ENCODE measurements at places on chromosomes 5 and 9.

GRCh38 chr9:92242260-92243136, 51.0 kb downstream of the IARS1 start:
- DNase-seq, result no peak

DNA sequence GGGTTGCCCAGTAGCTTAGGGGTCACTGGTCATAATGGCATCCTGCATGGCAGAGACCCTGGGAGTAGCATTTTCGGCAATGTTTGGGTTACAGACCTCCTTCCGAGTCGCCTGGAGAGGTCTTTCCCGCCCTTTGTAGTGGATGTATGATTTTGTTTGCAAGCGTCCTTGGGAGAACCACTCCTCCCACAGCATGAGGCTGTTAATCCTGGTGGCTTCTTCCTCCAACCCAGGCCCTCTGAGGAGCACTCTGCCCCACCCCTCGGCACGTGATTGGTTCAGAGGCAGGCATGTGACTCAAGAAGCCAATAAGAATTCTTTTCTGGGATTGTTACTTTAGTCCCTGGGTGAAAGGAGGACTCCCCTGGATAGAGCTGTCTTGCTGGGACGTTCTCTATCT, 30.2 kb upstream of the GRHPR start:
- no peak for DNase-seq

- no peak for DNase-seq
These were observed 23.4 kb downstream of the PHF2 start for GRCh38 chr9:93599571-93600403.

- no peak for DNase-seq
These were observed 57.7 kb downstream of the COL5A1 start for GRCh38 chr9:134699343-134699740.

DNA sequence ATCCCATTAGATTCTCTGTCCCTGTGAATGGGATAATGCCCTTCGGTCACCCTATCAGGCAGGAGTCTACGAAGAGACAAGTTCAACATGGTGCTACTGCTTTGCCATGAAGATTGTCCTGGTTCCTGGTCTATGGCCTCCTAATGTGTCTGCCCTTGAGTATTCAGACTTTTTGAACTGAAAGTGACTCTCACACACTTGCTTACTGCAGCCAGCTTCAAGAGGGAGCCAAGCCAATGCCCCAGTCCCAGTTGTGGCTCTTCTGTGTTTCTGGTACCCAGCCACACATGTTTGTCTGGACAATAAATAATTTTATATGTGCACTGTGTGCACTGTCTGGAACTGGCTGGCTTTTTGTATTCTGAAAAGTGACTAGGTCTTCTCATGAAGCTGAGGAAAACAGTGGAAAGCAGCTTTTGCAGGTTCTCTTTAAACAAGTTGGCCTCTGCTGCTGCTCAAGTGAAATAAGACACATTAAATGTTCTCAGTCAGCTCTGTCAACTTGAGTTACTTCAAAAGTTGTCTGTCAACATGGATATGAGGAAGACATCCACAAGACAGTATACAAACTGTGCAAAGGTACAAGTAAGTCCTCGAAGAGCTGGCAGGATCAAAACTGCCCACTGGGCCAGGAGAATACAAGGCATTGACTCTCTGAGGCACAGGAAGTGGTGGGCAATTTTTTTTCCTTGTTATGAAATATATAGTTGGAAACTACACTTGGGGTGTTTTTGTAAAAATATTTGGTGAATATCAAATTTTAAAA, 60.0 kb downstream of the ZNF608 start:
- no peak for DNase-seq

- DNase-seq, result no peak
These were observed 92.6 kb downstream of the TMEM174 start for GRCh38 chr5:73265641-73266040.

GRCh38 chr9:4490705-4491625, 697 bp downstream of the SLC1A1 start:
- no peak for DNase-seq

GRCh38 chr5:161700065-161700464, 14.5 kb downstream of the GABRA6 start:
- DNase-seq, result no peak

DNA sequence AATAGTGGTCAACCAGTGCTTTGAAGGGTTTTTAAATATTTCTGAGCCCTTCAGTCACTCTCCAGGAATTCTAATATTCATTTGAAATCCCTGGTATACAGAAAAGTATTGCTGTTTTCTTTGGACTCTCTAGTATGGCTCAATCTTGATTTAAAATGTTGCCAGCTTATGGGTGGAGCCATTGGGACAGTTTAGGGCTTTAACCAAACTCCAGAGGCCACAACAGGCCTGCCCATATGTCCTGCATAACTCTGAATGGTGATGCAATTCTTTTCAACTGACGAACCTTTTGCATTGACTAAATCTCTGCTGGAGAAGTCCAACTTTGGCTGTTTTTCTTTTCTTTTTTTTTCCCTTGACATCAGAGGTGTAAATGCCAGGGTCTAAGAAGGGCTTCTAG, 10.3 kb upstream of the ANKHD1 start:
- no peak for DNase-seq

DNA sequence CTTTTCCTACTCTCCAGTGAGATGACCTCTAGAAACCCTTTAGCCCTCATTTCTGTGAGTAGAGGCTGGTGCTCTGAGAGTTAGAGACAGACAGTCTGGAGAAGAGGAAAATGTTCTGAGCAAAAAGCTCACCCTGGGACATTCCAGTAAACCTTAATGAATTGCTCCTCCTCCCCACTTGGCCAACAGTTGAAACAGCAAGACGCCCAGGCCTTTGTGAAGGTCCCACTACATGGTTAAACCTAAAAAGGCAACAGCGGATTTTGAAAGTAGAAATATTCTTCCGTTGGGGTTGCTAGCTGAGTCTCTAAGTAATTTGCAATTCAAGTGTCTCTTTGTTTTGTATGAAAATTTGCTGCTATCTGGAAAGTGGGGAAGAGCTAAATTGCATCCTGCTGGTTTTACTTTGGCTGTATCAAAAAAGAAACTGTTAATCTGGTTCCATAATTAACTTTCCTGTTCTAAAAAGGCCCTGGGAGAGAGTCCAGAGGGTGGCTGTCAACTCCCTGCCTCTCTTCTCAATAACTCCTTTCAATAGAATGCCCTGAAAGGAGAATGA, 63.8 kb downstream of the ATP10B start:
- no peak for DNase-seq

DNA sequence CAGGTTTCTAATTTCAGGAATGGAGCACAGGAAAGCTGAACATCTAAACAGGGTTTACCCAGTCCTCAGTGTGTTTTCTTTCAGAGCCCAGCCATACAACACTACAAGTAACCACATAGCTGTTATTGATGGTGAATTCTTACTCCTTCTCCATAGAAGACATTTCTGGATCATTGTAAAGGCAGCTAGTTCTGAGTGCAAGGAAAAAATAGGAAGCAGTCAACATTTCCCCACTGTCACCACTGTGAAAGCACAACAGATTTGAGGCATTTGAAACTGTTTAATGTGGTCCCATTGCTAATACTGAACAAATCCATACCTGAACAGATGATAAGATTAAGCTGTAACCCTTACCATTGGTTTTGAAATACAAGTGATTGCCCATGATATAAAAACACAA, 145.0 kb upstream of the PCA3 start:
- DNase-seq, result no peak

DNA sequence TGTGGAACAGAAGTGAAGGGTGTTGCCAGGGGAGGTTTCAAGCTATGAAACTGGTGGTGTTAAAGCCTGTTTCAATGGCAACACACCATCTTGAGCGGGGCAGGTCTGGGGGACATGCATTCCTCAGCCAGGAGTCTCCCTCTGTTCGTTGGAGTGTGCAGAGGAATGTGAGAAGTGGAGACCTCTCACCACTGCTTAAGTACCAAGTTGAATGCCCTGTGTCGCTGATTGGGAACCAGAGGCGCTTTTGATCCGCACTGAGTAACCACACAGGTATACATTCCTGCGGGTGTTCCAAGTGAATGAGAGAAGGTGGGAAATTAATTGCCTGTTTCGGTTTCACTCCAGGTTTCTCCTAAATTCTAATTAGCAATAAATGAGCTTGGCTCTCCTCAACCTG, 99.4 kb downstream of the LIX1 start:
- DNase-seq, result no peak

GRCh38 chr9:81550207-81550583, 139.2 kb downstream of the TLE1 start:
- DNase-seq, result no peak

DNA sequence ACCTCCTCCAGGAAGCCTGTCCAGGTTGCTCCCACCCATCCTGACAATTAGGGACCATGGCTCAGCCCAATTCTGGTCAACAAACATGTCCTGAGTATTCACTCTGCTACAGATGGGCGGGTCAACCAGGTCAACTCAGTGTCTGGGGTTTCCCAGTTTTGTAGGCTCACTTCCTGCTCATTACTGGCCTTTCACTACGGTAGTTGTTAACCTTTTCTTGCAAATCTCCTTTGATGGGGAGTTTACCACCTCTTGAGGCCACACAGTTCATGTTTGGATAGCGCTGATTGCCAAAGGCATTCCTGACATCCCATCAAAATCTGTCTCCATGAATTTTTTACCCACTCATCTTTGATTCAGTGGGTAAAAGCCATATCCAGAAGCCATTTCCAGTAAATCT, 13.8 kb downstream of the TMEM8B start:
- DNase-seq, result no peak

DNA sequence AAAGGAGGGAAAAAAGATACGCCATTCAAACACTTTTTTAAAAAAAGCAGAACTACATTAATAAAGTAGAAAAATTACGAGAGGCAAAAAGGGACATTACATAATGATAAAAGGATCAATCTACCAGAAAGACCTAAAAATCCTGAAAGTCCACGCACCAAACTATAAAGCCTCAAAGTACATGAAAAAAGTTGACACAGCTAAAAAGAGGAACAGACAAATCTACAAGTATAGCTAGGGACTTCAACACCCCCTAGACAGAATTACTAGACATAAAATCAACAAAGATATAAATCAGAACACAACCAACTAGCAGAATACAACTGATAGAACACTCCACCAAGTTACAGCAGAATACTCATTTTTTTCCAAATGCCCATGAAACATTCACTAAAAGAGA, 11.1 kb downstream of the CAMSAP1 start:
- DNase-seq, result no peak

DNA sequence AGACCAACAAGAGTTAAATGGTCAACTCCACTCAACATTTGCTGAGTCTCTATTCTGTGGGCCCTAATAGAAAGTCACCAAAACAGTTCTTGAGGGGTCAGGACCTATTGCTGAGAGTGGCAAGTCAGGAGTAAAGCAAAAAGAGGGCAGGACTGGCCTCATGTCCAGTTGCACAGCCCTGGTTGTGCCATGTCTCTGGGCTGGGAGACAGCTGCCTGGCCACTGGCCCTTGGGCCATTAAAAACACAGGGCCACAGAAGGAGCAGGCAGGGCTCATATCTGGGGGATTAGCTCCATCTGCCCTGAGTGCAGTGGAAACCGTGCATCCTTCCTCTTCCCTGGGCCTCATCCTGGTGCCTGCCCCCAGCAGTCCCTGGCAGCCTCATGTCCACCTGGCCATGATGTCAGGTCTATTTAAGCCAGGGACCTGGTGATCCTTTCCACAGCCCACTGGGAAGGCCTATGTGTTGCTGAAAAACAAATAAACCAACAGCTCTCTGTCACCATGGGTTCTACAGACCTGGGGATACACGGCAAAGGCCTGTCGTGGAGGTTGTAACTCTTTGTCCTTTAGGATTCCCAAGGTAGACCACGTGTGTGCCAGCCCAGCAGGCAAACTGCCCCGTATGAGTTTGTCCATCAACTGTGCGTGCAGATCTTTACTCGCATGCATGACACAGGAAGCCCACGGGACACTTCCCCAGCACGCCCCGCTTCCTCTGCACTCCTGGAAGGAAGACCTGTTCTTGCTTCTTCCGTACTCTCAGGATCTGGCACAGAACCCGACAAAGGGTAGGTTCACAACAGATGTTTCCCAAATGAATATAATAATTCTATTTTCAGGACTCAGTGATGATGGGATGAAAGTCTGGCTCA, 148.8 kb downstream of the MTX3 start:
- DNase-seq, result no peak

DNA sequence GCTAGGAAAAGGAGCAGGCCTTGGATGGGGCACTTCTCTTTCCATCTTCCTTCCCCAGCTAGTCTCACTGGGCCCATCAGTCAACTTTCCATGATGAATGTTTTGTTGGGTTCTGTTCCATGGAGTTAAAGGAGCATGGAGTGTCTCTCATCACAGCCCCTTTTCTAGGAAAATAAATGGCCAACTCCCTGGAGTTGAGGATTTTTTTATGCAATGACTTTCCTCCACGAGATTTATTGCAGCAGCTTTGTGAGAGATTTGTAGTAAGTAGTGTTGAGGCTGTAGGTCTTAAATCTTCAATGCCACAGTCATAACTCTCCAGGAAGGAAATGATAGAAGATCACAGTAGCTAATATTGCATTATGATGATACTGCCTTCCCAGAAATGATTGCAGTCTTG, 45.6 kb upstream of the SLC44A1 start:
- DNase-seq, result no peak

GRCh38 chr9:37229882-37230482, 109.6 kb downstream of the ZCCHC7 start:
- DNase-seq, result no peak

- no peak for DNase-seq
These were observed 2.3 kb downstream of the PTGS1 start for GRCh38 chr9:122372856-122373845.

DNA sequence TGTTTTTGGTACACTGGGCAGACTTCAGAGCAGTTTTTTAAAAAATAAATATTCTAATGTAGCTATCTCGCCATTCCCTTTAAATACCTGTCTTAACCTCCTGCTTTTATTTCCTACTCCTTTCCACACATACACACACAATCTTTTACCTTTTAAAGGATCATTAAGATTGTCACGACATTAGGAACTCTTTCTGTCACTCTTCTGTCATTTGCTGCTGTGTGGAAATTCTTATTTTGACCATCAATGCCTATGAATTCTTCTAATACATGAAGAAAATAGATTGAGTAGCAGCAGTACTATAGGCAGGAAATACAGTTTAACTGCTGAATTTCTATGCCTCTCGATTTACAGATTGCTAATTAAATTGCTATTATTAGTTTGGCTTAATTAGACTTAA, 1.8 kb downstream of the PPP1R2B start:
- no peak for DNase-seq

GRCh38 chr5:76473661-76474060, 70.6 kb downstream of the IQGAP2 start:
- peak; percentile 36 for DNase-seq

DNA sequence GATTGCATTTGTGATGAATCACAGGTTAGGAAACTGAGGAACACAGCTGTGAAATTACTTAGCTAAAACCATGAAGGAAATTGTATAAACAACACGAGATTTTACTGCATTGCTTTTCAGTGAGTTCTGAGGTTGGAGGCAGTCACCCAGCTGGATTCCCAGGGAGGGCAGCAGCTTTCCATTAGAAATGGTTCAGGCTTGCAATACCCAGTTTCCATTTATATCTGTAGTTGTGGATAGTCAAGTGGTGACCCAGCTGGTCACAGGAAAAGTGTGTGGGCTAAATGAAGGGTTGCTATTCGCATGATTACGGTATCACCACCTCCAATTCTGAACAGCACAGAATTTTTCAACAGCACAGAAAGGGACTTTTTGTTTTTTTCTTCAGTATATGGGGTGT, 34.3 kb upstream of the SPATA31D4 start:
- DNase-seq, result no peak
